Activated T-cell treated with anti-CD3 and anti-CD28 coated beads for 1 hour (primary cell): ENCODE measurements at places on chromosomes 11 and 22.

DNA sequence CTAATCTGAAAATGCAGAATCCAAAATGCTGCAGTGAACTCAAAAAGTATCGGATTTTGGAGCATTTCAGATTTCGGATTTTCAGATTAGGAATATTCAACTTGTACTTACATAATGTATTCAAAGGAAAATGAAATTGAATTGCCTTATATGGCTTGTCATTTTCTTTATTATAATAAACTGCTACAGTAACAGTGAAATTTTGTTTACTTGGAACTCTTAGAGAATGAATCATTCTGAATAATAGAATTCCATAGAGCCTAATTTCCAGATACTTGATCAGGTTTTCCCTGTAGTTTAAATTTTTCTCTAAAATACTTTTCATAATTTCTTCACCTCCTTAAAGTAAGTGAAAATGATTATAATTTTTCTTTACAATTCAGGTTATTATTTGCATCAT is 17.3 kb downstream of the TTC17 start:
- DNase-seq, result no peak

- DNase-seq, result no peak
These were observed 23.0 kb downstream of the MYO18B start for GRCh38 chr22:25765016-25765367.

DNA sequence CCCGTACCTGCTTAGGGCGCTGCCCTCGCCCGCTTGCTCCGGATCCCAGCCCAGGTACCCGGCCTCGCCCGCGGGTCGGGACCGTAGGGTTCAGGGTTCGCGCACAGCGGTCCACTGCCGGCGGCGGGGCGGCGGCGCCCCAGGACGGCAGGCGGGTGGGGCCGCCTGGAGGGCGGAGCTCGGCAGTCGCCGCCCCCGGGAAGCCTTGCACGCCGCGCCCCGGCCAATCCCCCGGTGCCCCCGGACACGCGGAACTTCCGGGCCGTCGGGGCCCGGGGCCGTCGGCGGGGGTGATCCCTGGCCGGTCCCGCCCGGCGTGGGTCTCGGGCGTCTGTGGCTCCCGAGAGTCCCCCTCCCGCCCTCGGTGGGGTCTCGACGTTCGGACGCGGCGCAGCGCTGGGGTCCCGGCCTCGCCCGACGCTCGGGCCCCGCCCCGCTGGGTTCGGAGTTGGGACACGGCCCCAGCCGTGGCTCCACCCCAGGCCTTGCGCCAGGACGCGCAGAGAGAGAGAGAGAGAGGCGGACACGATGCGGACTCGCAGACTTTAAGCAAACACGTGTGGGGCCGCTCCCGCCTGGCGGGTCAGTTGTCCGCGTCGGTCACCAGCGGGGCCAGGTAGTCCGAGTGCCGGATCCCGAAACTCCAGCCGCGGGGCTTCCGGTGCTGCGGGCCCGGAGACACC is at the start of gene TYMP:
TYMP (minus strand) TSS at position 116 of the 683 bp plus-strand sequence. CDS start 303 bp downstream, outside the sequence.
- peak; percentile 52 for DNase-seq

GRCh38 chr11:16456366-16456765 is 100.0 kb upstream of the SOX6 start:
- no peak for DNase-seq

- no peak for DNase-seq
These were observed 136.3 kb downstream of the SHANK2 start for GRCh38 chr11:71115770-71116692.

GRCh38 chr22:21628386-21629254 is 1.2 kb downstream of the YDJC start:
- DNase-seq, result no peak

GRCh38 chr22:19139001-19139356 is 5.5 kb downstream of the ESS2 start:
- no peak for DNase-seq

DNA sequence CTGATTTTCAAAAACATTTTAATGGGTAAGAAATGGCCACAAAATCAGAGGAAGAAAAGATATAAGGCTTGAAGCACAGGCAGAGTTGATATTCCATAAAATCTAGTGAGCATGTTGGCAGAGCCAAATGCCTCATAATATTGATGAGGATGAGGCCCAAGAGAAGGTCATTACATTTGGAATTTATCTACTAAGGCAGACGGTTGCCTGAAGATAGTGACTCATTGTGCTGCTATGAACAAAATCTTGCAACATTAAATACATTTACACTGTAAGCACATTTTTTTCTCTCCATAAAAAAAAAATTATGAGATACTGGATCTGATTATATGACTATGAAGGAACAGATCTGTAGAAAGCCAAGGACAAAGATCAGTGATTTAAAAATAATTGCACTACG is 881.4 kb upstream of the CHORDC1 start:
- DNase-seq, result no peak

- no peak for DNase-seq
These were observed 4.9 kb downstream of the UBE2L6 start for GRCh38 chr11:57562596-57562995.

DNA sequence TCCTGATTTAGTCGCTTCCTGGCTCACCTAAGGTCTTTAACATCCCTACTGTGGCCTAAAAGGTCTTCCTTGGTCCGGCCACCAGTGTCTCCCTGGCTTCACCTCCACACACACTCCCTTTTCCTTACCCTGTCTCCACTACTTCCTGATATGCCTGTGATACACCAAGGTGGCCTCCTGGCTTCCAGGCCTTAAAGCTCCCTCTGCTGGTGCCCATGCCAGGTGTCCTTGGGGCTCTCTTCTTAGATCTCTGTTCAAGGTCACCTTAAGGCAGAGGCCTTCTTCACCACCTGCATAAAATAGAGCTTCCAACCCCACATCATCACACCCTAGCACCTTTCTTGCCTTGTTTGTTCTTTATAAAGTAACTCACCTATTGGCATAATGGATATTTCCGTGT is 787.7 kb downstream of the NTM start:
- no peak for DNase-seq

DNA sequence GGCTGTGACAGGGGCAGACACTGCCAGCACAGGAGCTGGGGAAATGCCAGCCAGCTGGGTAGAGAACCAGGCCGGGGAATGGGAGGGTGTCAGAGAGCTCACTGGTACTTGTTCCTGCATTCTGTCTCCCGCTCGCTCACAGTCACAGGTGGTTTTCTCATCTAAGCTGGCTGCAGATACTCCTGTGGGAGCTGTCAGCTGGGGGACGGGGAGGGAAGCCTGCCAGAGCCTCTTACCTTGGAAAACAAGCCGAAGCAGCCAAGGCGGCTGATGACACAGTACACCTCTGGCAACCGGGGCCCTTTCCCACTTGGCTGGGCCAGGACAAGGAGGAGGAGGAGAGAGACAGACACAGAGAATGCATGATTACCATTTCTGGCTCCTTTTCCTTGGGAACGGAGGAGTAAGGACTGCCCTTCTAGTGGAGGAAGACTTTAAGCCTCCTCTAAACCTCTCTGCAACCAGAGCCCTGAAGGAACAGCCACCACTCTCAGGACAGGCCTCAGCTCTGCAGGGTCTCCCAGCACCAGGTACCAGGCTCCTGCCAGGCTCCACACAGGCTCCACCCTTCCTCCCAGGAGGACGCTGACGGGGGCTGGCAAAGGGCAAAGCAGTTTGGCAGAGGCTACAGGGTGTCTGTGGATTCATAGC is 25.1 kb downstream of the RPL27A start:
- DNase-seq, result no peak

GRCh38 chr11:120940160-120940848 is 83.6 kb upstream of the TBCEL start:
- no peak for DNase-seq

- DNase-seq, result no peak
These were observed 86.6 kb upstream of the CHRM4 start for GRCh38 chr11:46478196-46478595.

DNA sequence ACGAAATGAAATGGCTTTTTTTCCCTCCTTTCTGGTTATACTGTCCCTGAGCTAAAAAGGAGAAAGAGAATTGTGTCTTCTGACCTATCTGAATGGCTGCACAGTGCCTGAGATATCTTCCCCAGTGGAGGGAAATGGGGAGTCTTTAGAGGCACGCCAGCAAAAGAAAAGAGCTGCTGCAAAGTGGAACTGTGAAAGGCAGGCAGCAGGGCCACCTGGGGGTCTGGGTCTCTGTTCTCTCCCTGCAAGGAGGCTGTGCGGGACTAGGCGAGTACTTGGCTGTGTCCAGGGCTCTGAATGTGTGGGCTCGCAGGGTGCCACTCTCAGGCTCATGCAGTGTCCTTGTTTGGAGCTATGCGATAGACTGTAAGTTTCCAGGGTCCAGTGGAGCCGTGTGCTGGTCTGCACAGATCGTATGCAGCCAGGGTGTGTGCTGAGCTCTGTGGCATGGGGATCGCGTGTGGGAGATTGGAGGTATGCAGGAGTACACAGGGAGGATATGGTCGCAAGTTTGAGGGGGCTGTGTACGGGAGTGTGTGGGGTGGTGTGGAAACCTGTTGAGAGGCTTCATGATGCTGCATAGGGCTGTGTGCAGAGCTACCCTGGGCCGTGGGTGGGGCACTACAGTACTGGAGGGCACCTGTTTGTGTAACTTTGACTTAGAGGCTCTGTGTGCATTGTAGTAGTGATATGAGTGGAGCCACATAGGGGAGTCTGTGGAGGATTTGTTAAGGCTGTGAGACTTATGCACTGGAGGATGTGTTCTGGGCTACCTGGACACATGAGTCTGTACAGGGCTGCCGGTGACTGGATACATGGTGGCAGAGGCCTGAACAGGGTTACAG is 70.1 kb upstream of the OLFML1 start:
- DNase-seq, result no peak

GRCh38 chr11:44833877-44834452 is 107.2 kb downstream of the TSPAN18 start:
- no peak for DNase-seq

DNA sequence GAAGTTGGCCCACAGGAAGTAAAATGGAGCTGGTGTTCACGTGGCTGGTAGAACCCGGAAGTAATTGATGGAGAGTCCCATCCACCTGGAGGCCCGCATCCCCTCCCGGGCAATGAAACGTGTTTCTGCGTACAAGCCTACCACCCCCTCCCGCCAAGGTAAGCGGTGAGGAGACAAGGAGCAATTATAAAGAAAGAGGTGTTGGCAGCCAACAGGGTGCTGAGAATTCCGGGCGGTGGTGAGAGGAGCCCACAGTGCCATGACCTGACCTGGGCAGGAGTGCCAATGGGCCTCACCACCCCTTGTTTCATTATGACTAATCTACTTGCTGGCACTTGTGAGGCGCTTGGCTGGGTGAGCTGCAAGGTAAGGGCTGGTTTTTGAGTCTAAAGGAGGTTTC is 83.8 kb upstream of the BID start:
- no peak for DNase-seq

DNA sequence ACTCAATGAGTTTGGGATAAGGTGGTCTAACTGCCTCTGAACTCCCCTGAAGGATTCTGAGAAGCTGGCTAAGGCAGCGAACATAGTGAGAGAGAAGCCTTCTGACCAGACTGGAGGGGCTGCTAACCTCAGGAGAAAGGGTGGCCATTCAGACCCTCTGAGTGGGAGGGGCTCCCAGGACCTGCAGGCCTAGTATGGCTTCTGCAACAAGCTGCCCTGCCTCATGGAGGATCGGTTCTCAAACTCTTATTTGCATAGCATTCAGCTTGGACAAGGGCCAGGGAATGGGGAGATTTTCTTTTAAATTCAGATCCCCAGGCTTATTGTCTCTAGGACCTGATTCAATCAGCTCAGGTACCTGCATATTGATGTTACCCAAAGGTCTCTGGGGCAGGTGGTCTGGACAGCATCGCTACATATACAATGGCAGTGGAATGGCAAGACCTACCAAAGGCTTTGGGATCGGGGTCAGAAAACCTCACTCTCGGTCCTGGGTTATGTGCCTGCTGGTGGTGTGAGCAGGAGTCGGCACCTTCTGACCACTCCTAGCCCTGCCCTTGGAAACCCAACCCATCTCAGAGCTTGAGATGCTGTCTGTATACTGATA is 599.1 kb downstream of the BRD1 start:
- DNase-seq, result no peak

GRCh38 chr11:101169944-101170343 is 40.3 kb upstream of the PGR start:
- DNase-seq, result no peak

GRCh38 chr11:63897459-63898146 is 19.4 kb downstream of the RCOR2 start:
- no peak for DNase-seq

DNA sequence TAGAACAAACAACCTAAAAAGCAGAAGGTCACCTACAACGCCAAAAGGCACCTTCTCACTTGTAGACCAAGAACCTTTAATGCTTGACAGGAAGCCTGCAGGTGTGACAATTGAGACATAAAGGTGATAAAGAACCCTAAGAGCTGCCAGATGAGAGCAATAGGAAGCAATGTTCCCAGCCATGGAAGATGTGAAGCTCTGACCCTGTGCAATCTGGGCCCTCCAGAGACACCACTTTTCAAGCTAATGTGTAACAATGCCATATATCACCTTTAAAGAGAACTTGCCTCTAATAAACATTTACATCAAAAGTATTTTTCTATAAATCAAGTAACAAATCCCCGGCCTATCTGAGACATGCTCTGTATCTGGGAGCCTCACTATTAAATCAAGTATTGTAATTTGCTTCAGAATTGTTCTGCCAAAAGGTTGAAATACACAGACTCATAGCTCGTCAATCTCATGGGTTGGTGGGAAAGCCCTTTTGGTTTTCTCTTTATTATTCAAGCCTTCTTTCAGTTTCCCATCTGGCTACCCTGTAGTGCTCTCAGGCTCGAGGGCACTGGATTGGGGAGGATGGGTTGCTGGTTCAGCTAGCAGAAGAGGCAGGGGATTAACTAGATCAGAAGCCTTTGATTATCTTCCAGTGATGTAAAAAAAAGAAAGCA is 368.9 kb downstream of the BUD13 start:
- no peak for DNase-seq

DNA sequence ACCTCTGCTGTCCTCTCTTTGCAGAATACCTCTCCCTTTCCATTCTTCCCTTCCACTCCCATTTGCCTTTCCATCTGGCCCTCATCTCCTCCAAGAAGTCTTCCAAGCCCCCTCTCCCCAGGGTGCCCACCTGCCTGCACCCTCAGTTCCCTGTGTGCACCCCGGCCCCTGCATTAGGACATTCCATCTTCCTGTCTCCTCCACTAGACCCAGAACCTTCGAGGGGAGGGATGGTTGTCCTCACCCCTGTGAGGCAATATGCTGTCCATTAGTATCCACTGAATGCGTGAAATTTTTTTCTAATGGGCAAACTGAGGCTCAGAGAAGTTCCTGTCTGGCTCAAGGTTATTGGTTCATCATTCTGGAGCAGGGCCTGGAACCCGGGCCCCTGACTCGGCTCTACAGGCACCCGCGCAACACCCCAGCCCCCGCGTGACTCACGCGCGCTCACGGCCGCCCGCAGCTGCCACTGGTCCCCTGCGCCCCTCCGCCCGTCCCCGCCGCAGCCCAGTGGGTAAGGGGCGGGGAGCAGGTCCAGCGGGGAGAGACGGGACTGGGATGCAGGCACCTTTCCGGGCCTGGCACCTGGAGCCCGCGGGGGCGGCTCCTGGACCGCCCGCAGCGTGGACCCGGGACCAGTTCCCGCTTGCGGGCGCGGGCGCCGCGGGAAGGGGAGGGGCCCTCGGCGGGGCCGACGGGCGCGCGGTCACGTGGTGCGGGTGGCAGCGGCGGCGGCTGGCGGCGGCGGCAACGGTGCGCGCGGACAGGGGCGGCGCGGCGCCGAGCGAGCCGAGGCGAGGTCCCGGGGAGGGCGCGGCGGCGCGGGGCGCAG is 7.0 kb downstream of the SEPTIN3 start:
- DNase-seq, result peak; percentile 25
